NB4 (cell line): ENCODE measurements at places on chromosomes 6 and 20.

DNA sequence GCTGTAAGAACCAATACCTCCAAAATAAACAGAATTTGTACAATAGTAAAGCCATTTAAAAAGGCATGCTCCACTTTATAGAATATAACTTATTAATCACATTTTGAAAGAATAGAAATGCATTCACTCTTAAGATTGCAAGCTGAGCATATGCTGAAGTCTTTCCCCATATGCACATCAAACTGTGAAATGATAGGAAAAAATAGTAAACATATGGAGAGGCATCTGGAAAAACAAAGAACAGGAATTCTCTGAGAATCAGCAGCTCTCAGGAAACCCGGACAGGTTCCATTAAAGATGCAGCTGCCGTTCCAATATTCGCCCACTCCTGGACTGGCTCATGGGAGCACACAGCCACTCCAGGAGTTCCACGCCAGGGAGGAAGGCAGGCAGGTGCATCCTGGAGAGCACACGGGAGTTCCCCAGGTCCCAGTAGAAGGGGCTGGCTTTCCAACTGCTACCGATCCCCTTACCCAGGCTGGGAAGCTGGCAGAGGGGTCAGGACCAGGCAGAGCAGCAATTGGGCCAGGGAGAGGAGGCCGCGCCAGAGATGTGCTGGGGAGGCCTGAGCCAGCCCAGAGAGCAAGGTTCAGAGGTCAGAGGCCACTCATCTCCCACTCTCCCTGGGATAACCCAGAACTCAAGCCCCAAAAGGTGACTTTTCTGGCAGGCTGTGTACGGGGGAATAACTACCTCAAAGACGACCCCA is 111.1 kb downstream of the DLL1 start:
- DNase-seq: no peak

- no peak for DNase-seq
These were observed 48.1 kb upstream of the CTAGE9 start for GRCh38 chr6:131758920-131759319.

DNA sequence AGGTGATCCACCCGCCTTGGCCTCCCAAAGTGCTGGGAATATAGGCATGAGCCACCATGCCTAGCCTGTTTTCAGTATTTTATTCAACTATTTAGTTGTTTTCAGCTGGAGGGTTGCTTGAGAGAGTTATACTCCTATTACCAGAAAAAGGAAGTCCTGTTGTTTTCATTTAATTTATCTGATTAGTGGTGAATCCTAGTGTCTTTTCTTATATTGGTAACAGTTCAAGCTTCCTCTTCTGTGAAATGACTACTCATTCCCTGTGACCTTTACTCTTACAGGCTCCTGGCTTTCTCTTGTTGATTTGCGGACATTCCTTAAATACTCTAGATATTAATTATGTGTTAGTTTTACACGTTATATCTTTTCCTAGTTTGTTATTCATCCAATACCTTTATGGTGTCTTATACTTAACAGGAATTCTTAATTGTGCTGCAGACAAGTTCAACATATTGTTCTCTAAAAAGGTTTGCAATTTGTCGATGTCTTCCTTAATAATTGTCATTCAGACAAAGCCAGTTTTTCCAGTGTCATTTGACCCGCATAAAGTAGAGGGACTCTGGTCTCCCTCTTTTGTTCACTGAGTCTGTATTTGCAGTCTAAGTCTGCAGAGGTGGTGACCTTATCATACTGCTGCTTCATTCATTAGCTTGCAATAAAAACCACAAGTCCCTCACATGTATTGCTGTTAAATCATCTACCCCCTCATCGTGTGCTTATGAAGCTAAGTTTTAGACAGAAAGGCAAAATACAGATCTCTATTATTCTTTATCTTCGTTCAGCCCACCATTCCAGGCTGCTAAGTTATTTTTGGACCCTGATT is 51.4 kb downstream of the ZBTB9 start:
- DNase-seq: no peak

DNA sequence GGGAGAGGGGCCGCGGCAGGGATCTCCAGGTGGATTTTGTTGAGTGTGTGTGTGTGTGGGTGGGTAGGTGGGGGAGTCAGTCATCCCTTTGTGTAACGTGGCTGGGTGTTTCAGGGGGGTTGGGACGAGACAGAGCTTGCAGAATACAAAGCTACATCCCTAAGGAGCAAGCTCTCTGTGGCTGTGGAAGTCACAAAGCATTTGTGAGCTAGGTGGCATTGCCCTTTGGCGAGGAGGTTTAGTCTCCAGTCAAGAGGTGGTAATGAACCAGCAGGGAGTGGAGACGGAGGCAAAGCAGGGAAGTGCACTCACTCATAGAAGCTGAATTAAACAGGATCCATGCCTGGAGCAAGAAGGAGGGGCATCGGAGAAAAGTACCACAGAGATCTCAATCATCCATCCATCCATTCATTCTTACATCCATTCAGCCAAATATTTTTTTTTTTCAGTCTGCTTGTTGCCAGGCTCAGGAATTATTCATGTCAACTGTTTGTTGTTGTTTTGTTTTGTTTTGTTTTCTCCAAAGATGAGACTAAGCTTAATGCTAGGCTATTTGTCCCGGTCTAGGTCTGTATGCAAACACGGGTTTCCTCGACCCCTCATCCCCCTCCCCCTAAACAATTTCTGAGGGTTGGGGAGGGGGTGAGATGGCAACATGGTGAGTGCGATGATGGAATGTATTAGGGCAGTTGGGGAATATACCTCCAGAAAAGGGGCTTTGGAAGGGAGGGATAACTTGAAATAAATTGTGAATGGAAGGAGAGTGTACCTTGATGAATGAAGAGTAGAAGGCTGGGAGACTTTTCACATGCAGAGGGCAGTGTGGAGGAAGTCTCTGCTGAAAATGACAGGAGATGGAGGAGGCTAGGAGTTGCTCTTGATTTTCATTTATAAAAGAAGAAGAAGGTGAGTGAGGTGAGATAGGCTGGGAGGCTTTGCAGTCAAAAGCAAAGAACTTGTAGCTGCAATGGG is 1.0 kb downstream of the HCRTR2 start:
- DNase-seq: no peak

GRCh38 chr6:4794140-4794707 is 18.0 kb downstream of the CDYL start:
- DNase-seq: no peak

DNA sequence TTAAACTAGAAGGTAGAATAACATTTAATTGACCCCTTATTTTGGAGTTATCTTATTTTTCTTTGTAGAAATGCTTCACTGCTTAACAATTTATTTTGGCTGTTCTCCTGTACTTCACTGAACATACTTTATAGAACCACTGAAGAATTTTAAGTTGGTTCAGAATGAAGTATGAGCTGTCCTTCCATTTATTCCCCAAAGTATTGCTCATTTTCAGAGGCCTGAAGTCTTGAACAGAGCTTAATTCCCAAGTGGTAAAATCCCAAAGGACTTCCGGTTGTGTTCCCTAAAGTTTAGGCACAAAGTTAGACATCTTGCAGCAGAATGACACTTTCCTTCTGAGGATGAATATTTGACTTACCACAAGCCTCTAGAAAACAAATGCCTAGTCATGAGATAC is 233.3 kb downstream of the TINAG start:
- no peak for DNase-seq

DNA sequence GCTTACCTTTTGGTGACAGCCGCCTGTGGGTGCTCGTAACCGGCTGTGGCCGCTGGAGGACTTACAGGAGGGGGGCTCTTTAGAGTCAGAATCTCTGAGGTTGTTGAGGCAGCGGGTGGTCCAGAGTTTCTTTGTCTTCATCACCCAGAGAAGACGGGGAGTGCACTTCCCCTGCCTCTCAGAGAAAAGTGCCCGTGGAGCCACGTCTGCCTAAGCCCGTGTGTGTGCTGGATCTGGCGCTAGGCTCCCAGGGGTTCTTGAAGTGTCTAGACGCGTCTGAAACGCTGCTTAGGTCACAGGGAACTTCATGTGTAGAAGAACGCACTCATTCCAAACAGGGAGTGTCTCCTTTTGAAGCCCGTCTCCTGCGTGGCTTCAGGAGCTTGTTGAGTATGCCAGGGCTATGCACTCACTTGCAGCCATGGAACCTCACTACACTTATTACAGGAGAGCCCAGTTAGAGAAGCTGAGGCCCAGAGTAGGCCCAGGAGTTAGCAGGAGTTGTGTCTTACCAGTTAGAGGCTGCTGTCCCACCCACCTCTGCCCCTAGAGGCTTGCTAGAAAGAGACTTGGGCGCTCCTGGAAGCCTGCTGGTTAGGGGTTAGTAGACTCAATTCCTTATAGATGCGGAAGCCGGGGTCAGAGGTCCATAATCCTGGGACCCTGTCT is 1.3 kb downstream of the LSM14B start:
- DNase-seq: peak; percentile 46

- no peak for DNase-seq
These were observed 11.4 kb downstream of the HECA start for GRCh38 chr6:139146317-139146726.

GRCh38 chr6:90227213-90227612 is 69.4 kb downstream of the BACH2 start:
- DNase-seq: no peak

GRCh38 chr6:27518881-27519795 is 46.2 kb upstream of the ZNF184 start:
- DNase-seq: peak; percentile 89

- no peak for DNase-seq
These were observed 22.4 kb downstream of the SASH1 start for GRCh38 chr6:148365041-148365440.

DNA sequence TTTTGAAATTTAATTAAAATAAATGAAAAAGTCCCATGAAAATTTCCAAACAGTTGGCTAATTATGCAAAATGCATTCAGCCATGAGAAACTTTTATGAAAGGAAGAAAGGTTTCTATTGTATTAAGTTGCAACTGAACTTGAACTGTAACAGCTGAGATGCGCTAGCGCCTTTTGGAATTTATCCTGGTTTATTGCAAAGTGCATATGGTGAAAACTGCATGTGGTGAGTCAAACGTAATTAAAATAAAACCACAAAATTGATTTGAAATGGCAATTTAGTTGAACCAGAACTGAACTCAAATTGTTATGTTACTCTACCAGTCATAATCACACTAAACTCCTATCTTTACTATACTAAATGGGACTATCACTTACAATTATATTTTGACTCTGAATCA is 46.4 kb upstream of the COL21A1 start:
- DNase-seq: no peak

DNA sequence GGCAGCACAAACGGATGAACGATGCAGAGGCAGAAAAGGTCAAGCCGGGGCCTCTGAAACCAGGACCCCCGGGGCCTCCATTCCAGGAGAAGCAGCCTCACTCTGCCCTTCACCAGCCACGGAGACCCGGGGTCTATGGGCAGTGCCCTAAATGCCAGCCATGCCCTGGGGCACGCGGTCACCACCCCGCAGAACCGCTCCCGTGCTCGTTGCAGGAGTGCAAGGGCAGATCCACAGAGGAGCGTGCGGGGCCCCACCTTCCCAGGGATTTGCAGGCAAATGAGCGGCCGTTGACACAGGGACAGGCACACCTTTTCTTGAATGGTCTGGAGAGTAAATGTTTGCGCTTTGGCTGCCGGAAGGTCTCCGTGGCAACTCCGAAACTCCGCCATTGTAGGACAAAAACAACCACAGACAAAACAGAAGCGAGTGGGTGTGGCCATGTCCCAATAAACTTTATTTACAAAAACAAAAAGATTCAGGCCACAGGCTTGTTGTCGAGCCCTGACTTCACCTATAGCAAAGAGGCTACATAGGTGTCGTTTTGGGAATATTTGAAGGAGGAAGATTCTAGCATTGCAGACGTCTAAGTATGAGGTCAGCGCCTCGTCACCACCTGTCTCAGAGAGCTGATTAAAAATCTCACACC is 163.3 kb downstream of the TAF4 start:
- DNase-seq: no peak

DNA sequence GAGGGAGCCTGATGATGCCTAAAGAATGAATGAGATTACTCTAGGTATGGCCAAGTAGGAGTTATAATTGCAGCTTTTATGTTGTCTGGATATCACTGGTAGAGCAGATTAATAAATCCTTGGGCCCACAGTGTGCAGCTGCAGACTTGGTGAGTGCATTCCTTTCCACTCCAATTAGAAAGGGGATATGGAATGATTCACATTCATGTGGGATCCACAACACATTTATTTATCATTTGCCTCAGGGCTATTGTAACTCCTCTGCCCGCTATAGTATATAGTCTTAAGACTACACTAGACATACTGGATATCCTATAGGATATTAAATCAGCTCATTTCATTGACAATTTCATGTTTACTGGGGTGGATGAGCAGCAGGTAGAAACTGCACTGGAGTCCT is 11.6 kb upstream of the HLA-G start:
- DNase-seq: no peak

DNA sequence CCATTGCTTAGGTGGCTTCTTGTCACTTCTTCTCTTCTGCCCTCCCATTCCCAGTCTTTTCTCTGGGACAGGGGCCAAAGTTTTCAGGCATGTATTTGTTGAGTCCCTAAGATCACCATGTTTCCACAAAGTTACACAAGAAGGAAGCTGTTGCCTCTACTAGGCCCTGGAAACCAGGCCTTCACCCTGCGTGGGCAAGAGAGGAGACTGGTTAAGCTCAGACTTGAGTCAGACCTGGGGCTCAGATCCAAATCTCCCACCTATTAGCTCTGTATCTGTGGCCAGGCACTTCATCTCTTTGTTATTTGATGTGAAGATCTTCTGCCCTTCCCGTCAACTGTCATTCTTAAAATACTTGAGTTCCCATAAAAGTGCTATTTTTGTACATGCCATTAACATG is 154.6 kb downstream of the SASH1 start:
- no peak for DNase-seq

- no peak for DNase-seq
These were observed 17.3 kb upstream of the IBTK start for GRCh38 chr6:82264824-82265223.

DNA sequence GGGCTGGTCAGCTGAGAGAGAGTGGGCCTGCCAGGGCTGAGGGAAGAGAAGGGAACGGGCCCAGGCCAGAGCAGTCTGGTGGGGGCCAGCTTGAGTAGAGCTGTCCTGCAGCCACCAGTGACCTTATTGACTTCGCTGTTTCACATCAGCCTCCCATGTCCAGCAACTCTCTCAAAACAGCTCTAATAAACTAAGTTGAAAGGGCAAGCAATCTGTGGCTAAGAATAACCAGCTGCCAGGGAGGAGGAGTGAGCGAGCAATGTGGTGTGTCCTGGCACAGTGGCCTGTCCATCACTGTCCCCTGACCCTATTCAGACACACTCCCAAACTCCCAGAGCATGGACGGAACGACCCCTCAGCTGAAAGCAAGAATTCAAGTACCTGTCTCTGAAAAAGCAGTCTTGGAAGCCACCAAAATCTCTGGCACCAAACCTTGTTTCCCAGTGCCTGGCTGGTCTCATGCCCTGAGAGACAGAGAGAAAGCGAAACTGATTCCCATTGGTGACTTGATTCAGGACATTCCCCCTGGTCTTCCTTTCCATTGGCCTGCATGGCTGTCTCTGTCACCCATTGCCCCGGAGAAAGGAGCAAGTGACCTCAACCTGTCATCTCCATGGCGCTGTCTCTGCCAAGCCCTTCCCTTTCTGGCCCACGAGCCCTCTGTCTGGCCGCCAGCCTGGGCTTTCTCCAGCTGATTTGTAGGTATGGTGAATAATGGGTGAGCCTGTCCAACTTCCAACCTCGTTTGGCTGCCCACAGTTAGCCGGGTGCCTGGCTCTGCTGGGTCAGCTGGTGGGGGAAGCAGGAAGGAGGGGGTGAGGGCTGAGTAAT is at the start of gene DDO:
Gene DDO, minus strand, starts transcription at position 490 of the 831 bp plus-strand sequence. CDS start 2,113 bp downstream, outside the sequence.
- no peak for DNase-seq
